Kidney (tissue), 22 donors: ENCODE measurements at places on chromosomes 16 and 17.
A peak's percentile ranks its signal among the peaks of the same experiment; 100 is the strongest.

- H3K4me3 ChIP-seq, result no peak overlapping the region
- DNase-seq, result no peak
- H3K36me3 ChIP-seq, result peaks cover 18% of the 10 kb centered on the region
- no peak overlapping the region for H3K27ac ChIP-seq
These were observed 70.5 kb upstream of the CHMP6 start for GRCh38 chr17:80921159-80921558.

DNA sequence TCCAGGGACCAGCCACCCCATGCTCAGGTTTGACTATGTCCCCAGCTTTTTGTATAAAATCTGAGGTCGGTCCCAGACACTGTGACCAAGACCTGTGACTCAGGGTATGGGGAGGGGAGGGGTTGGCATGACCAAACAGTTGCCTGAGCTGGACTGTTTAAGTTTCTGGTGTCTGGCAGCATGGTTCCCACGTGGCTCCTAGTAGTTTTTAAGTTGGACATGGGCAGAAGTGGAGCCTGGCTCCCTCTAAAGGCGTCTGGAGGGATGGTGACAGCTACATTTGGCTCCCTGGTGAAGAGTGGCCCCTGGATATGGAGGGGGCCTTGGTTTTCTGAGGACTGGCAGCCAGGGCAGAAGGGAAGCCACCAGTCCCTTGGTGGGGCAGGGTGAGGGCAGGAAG lies 7.9 kb downstream of the SMCR8 start:
- H3K27ac ChIP-seq, result no peak overlapping the region
- peaks cover 37% of the 10 kb centered on the region for H3K36me3 ChIP-seq
- no peaks in the 10 kb centered on the region for H3K4me1 ChIP-seq
- H3K27me3 ChIP-seq, result no peaks in the 10 kb centered on the region
- DNase-seq, result no peak

DNA sequence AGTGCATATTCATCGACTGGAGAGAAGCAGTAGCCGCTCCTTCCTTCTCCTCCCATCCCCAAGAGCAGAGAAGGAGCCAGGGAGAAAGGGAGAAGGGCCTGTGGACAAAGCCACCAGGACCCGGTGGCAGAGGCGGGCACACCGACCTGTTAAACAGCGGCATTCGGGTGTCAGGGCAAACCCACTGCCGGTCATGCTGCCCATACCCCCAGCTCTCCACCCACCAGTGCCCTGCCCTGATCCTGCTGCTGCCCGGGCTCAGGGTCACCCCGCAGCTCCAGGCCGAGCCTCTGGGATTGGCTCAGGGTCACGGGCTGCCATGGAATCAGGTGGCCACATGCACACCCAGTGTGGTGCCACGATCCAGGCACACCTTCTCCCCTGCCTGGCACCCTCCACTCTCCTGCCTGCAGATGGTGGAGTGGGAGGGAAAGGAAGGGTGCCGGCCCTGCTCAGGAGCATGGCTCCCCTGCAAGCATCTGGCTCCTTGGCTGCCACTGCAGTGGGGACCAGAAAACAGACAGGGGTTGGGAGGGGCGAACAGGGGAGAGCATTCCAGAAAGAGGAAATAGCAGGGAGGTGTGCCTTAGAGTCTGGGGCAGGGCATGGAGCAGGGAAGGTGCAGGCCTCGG lies 18.3 kb upstream of the RASD1 start:
- H3K4me1 ChIP-seq, result no peaks in the 10 kb centered on the region
- H3K27me3 ChIP-seq, result no peaks in the 10 kb centered on the region
- DNase-seq, result peak; percentile 50
- H3K36me3 ChIP-seq, result no peaks in the 10 kb centered on the region
- no peak overlapping the region for H3K27ac ChIP-seq

GRCh38 chr16:28293601-28293960 lies 1.3 kb downstream of the SBK1 start:
- peaks cover 4% of the 10 kb centered on the region for H3K4me1 ChIP-seq
- DNase-seq, result no peak
- H3K27ac ChIP-seq, result no peak overlapping the region
- H3K4me3 ChIP-seq, result peak overlapping the region; percentile 60

- peak overlapping the region; percentile 60 for H3K27ac ChIP-seq
- no peaks in the 10 kb centered on the region for H3K27me3 ChIP-seq
- H3K4me1 ChIP-seq, result peaks cover 62% of the 10 kb centered on the region
- peak; percentile 77 for DNase-seq
These were observed 10.2 kb downstream of the LASP1 start for GRCh38 chr17:38879878-38880665.

GRCh38 chr16:67641779-67642708 lies 2.9 kb upstream of the CARMIL2 start:
- no peak overlapping the region for H3K27ac ChIP-seq
- DNase-seq, result no peak
- peaks cover 3% of the 10 kb centered on the region for H3K27me3 ChIP-seq
- no peak overlapping the region for H3K4me3 ChIP-seq
- H3K36me3 ChIP-seq, result peaks cover 10% of the 10 kb centered on the region

DNA sequence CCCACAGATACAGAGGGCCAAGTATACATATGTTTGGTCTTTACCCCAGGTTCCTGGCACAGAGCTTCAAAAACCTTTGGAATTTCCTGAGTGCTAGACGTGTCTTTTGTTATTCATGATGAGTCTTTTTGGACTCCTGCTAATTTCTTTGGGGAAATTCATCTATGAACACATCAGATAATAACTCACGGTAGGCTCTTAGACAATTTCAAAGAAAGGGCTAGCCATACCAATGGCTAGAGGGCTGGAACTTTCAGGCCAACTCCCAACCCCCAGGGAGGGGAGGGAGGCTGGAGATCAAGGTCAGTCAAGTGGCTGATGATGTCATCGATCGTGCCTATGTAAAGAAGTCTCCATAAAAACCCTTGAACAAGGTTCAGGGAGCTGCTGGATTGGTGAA lies 101.9 kb downstream of the STX8 start:
- no peaks in the 10 kb centered on the region for H3K27me3 ChIP-seq
- no peaks in the 10 kb centered on the region for H3K4me1 ChIP-seq
- no peaks in the 10 kb centered on the region for H3K36me3 ChIP-seq
- no peak overlapping the region for H3K4me3 ChIP-seq
- no peak for DNase-seq

- peak overlapping the region; percentile 28 for H3K27ac ChIP-seq
- H3K4me3 ChIP-seq, result no peak overlapping the region
- no peaks in the 10 kb centered on the region for H3K4me1 ChIP-seq
These were observed 39.2 kb downstream of the TMEM11 start for GRCh38 chr17:21174713-21175112.

DNA sequence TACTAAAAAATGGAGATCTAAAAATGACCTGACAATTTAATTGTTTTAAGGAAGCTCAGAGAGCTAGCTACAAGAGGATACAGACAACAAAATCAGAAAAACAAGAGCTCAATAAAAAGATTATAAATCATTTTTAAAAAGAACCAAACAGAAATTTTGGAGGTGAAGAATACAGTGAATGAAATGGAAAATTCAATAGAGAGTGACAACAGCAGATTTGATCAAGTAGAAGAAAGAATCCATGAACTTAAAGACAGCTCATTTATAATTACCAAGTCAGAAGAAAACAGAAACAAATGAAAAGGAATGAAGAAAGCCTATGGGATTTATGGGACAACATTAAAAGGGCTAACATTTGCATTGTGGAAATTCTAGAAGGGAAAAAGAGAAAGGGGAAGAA lies 136.6 kb upstream of the CACNG5 start:
- H3K27ac ChIP-seq, result no peak overlapping the region
- H3K4me1 ChIP-seq, result peaks cover 4% of the 10 kb centered on the region
- H3K27me3 ChIP-seq, result no peaks in the 10 kb centered on the region
- no peak overlapping the region for H3K4me3 ChIP-seq

DNA sequence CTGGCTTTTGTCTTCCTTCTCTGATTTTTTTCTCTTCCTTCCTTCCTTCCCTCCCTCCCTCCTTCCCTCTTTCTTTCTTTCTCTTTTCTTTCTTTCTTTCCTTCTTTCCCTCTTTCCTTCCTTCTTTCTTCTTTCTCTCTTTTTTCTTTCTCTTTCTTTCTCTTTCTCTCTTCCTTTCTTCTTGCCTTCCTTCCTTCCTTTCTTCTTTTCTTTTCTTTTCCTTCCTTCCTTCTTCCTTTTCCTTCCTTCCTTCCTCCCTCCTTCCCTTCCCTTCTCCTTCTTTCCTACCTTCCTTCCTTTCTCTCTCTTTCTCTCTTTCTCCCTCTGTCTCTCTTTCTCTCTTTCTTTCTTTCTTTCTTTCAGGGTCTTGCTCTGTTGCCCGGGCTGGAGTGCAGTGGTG lies 54.4 kb downstream of the SCNN1G start:
- no peaks in the 10 kb centered on the region for H3K27me3 ChIP-seq
- no peak overlapping the region for H3K4me3 ChIP-seq
- H3K27ac ChIP-seq, result no peak overlapping the region

DNA sequence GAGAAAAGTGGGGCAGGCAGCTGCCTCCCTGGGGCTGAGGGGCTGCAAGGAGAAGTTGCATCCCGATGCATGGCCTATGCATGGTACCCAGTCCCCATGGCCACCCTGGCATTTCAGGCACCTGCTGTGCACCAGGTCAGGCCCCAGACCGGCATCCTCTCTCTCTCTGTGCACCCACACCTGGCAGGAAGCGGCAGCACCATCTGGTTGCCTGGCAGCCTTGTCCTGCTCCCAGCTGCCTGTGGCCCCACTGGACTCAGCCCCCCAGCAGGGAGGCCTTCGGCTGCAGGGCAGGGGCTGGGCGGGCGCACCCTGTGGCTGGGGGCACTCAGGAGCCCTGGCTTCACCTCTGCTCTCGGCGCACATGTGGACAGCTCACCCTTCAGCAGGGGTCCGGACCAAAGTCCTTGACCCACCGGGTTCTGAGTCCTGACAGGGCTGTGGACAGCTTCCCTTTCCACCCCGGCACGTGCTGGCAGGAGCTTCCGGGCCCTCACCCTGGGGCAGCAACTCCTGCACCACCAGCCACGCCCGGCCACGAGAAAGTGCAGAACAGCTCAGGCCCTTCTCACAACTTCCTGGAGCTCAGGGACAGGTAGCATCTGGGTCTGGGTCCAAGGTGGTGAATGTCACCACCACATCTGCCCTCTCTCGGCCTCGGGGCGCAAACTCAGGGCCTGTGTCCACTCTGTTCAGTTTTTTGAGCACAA lies 36.7 kb downstream of the CTU2 start:
- H3K27me3 ChIP-seq, result no peaks in the 10 kb centered on the region
- no peak for DNase-seq
- H3K36me3 ChIP-seq, result no peaks in the 10 kb centered on the region
- no peak overlapping the region for H3K4me3 ChIP-seq
- H3K4me1 ChIP-seq, result peaks cover 21% of the 10 kb centered on the region

GRCh38 chr17:69593351-69593715 lies 178.8 kb downstream of the MAP2K6 start:
- no peaks in the 10 kb centered on the region for H3K27me3 ChIP-seq
- no peak for DNase-seq
- no peaks in the 10 kb centered on the region for H3K36me3 ChIP-seq
- H3K4me3 ChIP-seq, result no peak overlapping the region

GRCh38 chr17:18158022-18158600 lies 25.5 kb upstream of the ALKBH5 start:
- no peaks in the 10 kb centered on the region for H3K4me1 ChIP-seq
- DNase-seq, result peak; percentile 96
- H3K27ac ChIP-seq, result no peak overlapping the region
- H3K27me3 ChIP-seq, result no peaks in the 10 kb centered on the region
- H3K4me3 ChIP-seq, result peak overlapping the region; percentile 65

DNA sequence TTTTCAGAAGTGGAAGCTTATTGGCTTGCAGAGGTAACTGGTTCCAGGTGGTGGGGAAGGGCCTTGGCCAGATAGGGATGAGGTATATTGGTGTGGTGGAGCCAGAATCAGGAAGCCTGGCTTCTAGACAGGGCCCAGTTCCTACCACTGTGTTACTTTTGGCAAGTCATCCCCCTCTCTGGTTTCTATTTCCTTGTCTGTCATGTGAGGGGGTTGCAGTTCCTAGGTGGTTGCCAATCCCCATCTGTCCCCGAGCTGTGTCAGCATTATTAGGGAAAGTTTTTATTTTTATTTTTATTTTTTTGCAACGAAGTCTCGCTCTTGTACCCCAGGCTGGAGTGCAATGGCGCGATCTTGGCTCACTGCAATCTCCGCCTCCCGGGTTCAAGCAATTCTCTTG lies 3.0 kb downstream of the SMCR8 start:
- no peaks in the 10 kb centered on the region for H3K27me3 ChIP-seq
- H3K36me3 ChIP-seq, result peaks cover 27% of the 10 kb centered on the region
- peaks cover 48% of the 10 kb centered on the region for H3K4me1 ChIP-seq
- peak overlapping the region; percentile 15 for H3K4me3 ChIP-seq
- no peak overlapping the region for H3K27ac ChIP-seq

DNA sequence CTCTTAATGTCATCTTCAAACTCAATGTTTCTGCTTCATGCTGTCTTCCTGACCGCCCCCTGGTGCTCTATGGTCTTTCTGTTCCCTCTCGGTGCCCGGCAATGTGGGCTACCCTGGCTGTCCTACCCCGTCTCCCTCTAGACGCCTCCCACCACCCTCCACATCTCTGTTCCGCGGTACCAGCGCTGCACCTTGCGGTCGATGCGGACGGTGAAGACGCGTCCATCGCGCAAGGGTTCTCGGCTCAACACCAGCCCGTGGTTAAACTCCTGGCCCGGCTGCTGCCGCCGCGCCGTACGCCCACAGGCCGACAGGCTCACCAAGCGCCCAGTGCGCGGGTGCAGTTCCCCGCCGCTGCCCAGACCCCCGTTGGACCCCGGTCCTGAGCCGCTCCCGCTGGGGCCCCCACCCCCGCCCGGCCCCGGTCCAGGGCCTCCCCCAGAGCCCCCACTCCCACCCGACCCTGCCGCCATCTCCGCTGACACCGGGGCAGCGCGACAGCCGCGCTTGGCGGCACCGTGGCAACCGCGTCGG lies at the start of gene NEURL4:
Gene NEURL4 (minus strand): TSS at position 496 of the 534 bp plus-strand sequence. CDS start 23 bp downstream, at position 473.
- H3K36me3 ChIP-seq, result peaks cover 7% of the 10 kb centered on the region
- H3K4me3 ChIP-seq, result peak within 1 kb of the TSS; percentile 98
- no peaks in the 10 kb centered on the region for H3K4me1 ChIP-seq

GRCh38 chr16:5024632-5025031 lies 9.1 kb downstream of the NAGPA start:
- DNase-seq, result no peak
- H3K27me3 ChIP-seq, result no peaks in the 10 kb centered on the region
- no peak overlapping the region for H3K27ac ChIP-seq
- no peaks in the 10 kb centered on the region for H3K36me3 ChIP-seq

DNA sequence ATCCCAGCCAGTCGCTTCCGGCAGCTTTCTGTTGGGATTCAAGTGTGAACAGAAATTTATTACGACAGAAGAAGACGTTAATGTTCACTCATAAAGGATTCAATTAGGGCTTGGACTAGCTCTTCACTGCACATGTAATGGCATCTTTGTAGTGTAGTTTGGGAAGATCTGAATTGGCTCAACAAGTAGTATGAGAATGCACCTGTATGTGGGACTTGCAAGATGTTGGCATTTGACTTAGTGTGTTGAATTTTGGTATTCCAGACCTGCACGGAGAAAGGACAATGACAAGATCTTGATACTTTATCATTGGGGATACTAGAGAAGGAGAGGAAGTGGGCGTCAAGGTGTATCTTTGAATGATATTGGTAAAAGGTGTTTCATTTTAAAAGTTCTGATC lies 1.2 kb downstream of the PSMD11 start:
- no peaks in the 10 kb centered on the region for H3K27me3 ChIP-seq
- H3K4me3 ChIP-seq, result peak overlapping the region; percentile 97
- no peak for DNase-seq
